Fibroblast of skin of left biceps (primary cell): ENCODE measurements at places on chromosomes 5 and 9.

DNA sequence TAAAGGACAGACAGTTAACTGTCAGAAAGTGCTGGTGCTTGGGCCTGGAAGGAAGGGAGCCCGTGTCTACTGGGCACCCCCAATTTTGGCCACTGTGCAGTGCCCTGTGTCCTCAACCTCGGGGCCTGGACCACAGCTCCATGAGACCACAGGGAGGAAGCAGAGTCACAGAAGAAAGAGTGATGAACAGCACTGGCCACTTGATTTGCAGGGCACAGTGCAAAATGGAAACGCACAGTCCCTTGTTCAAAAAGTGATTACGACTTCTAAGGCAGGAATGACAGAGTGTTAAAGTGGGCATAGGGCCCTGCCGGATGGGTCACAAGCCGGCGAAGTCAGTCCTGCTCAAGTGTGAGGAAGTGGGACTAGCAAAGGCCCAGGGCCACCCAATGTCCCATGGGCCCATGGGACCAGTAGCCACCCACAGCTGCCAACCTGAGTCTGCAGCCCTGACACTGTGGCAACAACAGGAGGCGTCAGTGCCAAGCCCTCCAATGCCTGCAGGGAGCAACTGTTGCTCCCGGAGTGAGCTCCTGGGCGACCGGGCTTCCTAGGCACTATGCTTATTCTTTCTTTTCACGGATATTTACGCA, 85.4 kb downstream of the ADAMTS2 start:
- no peak for DNase-seq

DNA sequence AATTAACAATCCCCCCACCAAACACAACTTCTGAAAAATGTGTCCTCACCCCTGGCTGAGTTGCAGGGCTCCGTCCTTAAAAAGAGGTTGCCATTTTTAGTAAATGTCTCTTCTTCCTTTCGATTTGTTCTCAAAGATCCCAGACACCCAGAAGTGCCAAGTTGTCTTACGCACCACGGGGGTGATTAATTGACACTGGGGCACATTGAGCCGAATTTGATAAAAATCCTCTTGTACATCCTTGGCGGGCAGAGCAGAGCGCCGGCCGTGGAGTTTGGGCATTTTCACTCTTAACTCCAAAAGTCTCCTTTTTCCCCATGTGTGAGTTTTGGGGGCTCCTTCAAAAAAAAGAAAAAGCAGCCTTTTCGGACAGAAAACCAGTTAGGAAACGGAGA, 4.5 kb downstream of the LMX1B start:
- DNase-seq: no peak

GRCh38 chr9:134325096-134325812, 1.0 kb upstream of the RXRA start:
- DNase-seq: no peak

GRCh38 chr9:79279356-79279755, 292.4 kb upstream of the TLE4 start:
- DNase-seq: no peak

DNA sequence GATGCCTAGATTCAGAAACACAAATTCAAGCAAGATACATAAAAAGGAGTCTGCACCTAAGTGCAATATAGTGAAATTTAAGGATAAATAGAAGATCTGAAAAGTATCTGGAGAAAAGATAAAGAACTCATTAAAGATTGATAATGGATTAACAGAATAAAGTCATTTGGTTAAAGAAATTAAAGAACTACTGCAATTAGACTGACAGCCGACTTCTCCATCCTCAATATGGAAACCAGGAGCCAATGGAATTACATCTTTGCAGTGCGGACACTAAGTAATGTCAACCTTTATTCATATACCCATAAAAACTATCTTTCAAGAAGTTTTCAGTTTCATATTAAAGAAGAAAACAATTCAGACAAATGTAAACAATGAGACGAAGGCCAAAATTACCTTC, 81.0 kb downstream of the MRPL36 start:
- no peak for DNase-seq

DNA sequence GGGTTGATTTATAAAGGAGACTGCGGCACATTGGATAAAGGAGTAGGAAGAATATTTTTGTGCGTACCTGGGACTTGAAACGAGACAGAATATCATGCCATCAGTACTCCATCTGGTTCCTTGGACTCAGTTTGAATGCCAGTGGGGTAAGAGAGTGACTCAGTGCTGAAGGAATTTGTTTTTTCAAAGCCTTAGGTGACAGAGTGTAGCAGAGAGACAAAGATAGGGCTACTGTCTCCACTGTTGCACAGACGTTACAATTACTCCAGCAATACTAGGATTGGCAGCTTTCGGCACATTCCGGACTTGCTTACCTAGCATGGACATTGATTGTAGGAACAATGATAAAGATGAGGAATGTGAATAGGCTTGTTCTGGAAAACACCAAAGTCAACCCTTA, 250.7 kb downstream of the KCTD16 start:
- no peak for DNase-seq

- no peak for DNase-seq
Measured at GRCh38 chr9:89743216-89743572, 138.4 kb downstream of the GADD45G start.

GRCh38 chr5:125044491-125045282, 298.2 kb upstream of the ZNF608 start:
- no peak for DNase-seq

DNA sequence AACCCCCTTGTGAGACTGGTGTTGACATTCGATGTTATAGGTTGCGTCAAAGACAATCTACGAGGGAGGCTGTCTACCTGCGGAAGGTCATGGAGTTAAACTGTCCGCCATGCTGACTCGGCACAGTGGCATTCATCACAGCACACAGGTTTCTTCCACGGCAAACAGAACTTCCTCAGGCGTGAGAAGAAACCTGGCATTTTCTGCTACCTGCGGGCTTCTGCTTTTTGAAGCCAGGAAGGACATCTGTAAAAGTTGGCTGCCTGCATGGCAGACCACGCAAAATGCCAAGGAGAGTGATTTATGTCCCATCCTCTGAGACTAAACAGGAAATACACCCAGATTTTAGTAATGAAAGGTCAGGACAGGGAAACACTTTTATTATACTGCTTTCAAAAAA, 809.8 kb upstream of the NUDT12 start:
- DNase-seq: no peak

DNA sequence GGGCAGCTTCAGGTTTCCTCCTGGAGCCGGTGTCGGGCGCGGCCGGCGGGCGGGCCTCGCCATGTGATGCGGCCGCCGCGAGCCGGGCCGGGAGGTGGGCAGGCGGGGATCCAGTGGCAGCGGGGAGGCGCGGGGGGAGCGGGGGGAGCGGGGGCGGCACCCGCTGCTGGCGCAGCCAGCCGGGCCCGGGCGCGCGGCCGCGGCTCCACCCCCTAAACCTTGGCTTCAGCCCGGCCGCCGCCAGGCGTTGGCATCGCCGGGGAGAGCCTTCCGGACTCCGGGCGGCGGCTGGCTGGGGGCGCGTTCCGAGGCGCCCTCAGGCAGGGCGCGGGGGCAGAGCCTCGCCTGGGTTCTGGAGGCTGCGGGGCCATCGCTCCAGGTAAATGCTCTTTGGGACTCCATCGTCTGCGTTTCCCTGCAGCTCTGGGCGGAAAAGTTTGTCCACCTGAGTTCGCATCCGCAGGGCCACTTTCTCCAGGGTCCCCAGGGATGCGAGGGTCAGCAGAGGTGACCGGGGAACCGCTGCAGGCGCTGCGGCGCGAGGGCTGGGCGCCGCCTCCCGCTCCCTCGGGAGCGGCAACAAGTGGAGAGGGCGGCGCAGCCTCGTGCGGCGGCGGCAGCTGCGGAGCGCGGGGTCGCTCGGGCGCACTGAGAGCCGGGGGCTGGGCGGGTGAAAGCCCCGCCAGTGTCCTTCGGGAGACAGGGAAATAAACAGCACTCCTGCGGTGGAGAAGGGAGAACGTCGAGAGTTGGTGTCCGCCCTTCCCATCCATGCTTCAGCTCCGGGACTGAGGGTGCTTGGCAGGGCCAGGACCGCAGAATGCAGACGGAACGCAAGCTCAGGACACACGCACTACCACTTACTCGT, at the start of gene ARHGEF28:
Gene ARHGEF28, plus strand, starts transcription at position 253 of the 868 bp plus-strand sequence. CDS start 58,656 bp downstream, outside the sequence.
- DNase-seq: no peak

DNA sequence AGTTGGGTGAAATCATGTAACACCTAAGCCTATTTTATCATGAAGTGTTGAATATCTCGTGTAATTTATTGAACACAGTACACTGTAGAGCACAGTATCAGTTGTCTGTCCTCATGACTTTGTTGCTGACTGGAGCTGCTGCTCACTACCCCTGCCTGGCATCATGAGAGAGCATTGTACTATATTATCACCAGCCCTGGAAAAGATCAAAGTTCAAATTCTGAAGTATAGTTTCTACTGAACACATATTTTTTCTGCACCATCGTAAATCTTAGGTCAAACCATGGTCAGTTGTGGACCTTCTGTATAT, 169.3 kb upstream of the RAI14 start:
- no peak for DNase-seq

DNA sequence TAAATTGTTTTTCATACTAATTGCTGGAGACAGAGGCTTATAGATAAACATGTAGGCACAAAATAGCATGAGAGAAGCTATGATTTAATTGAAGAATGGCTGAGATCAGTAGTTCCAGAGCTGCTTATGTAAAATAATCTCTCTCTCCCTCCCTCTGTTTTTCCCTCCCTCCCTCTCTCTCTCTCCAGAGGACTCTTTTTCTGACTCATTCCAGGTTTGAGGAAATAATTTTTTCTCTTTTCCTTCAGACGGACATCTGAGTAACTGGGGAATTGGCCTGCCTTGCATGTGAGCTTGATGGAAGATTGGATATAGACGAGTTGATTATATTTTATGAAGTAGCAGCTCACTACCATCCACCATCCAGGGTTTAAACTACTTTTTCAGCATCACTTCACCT, 35.5 kb downstream of the KCTD16 start:
- no peak for DNase-seq

DNA sequence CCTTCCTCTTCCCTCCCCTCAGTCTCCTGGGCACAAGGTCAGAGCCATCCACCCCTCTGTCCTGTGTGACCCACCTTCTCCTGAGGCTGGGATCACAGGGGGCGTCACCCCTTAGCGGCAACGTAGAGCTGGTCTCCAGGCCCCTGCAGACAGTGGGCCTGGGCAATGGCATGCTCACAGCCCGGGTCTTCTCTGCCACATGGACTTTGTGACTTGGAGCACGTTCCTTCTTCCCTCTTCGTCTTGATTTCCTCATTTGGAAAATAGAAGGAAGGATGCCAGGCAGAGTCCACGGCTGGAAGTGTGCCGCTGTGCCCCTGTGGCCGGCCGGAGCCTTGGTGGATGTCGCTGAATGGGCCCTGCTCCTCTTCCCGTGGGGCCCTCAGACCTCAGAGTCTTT, 10.0 kb downstream of the RXRA start:
- DNase-seq: no peak

GRCh38 chr9:129490583-129491486, 130.1 kb downstream of the C9orf50 start:
- DNase-seq: no peak

DNA sequence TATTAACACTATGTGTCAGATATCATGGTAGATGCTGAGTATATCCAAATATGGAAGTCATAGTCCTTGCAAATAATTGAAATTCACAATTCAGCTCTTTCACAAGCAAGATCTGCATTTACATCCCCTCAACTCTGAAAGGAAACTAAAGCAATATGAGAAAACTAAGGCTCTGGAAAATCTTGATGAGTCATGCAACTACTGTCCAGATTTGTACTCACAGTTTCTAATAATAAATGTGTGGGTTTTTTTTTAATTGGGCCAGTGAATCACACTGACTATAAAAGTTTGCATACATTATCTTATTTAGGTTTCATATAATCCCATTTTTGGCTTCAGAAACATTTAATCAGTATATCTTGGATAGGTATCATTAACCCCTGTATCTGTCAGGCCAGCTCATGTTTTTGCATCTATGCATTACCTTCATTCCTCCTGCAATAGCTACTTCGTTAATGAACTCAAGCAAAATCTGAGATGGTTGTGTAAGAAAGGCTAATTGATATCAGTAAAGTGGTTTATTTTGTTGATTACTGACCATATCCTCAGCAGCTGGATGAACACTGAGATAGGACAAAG, 58.7 kb upstream of the PRR16 start:
- DNase-seq: peak; percentile 88

- no peak for DNase-seq
Measured at GRCh38 chr9:109974918-109975276, 194.9 kb downstream of the PALM2AKAP2 start.
